ENCODE measurements at places on chromosomes 4 and X.

- DNase-seq = no peak
Measured at GRCh38 chrX:22314211-22314610, 41.5 kb downstream of the CBLL2 start.

- no peak for DNase-seq
Measured at GRCh38 chrX:8927701-8928100, 106.2 kb downstream of the FAM9B start.

GRCh38 chr4:185405296-185405999 lies 8.8 kb downstream of the ANKRD37 start:
- no peak for DNase-seq

GRCh38 chr4:27684610-27685011 lies 824.0 kb downstream of the STIM2 start:
- peak; percentile 28 for DNase-seq

- DNase-seq = no peak
Measured at GRCh38 chrX:138982365-138982764, 270.8 kb upstream of the FGF13 start.

- DNase-seq = no peak
Measured at GRCh38 chr4:127364911-127365310, 267.8 kb upstream of the INTU start.
